ENCODE measurements at places on chromosomes 3 and 15. TPM values are rescaled to one million over a fixed set of nuclear protein-coding genes. Genes with fewer than 3 reads are reported as not detected.

PLEKHO2 gene
- 53.8 TPM for total RNA-seq

GRCh38 chr3:141412087-141412935 lies 44.0 kb downstream of the ZBTB38 start:
- DNase-seq: no peak

DNA sequence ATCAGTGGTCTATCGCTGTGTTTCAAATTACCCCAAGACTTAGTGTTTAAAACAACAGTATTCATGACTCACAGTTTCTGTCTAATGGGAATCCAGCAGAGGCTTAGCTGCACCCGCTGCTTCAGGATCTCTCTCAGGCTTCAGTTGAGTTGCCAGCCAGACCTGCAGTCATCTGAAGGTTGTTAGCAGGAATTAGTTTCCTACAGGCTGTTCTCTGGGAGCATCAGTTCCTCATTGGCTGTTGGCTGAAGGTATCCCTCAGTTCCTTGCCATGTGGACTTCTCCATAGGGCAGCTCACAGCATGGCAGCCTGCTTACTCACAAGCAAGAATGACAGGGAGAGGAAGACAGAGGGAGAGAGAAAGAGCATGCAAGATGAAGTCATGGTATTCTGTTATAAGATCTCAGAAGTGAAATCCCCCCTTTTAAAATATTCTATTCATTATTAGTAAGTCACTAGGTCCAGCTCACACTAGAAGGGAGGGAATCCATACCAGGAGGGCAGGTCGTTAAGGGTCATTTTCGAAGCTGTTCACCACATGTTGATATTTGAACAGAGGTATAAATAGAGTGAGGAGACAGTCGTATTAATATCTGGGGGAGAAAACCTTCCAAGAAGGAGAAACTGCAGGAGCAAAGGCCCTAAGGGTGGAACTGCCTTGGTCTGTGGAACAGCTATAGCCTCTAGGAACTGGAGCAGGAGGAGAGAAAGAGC lies 473.9 kb upstream of the PPP2R3A start:
- no peak for DNase-seq

DNA sequence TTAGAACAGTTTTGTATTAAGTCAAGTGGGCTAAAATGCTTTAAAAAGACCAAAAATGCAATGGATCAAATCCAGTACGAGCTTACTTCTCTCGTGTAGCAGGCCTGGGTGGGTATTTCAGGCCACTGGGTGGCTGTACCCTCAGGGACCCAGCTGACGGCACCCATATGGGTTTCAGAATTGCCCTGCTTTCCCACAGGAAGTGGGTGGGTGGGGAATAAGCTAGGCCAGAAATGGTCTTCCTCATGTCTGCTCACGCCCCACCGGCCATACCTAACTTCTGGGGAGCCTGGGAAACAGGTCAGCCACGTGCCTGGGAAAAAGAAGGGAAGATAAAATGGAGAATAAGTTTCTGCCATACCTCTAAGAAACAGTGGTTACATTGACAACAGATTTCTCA lies 20.3 kb downstream of the GPR160 start:
- DNase-seq: no peak

ATP13A5 gene
- not detected for total RNA-seq

DNA sequence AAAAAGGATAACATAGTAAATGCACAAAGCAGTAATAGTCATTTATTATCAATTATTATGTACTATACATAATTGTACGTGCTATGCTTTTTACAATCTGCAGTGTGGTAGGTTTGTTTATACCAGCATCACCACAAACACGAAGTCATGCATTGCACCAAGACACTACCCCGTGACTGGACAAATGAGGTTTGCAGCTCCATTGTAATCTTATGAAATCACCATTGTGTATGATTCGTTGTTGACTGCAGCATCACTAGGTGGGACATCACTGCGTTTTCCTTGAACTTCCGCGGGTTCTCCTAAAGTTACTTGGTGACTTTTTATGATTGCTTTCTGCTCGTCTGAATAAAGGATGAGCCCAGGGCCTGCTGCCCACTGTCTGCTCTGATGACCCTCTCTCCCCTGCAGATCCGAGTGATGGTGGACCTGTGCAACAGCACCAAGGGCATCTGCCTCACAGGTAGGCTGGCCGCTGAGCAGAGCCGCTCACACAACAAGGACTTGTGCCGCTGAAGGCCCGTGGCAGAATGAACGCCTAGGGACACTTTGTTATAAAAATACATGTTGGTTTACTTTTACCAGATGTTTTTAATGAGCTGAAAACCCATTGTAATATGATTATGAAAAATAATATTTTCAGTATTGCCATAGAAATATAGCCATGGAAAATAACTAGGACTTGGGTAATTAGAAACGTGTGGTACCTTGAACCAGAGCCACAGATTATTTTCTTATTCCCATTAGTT lies 35.8 kb downstream of the GLDN start:
- no peak for DNase-seq

C3orf85 gene
- not detected for total RNA-seq

DNA sequence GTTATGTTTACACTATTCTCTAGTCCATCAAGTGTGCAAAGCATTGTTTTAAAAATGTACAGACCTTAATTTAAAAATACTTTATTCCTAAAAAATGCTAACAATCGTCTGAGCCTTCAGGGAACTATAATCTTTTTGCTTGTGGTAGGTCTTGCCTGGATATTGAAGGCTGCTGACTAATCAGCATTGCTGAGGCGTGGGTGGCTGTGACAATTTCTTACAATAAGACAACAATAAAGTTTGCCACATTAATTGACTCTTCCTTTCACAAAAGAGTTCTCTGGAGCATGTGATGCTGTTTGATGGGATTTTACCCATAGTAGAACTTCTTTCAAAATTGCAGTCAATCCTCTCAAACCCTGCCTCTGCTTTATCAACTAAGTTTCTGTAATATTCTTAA lies 384.0 kb upstream of the TGFBR2 start:
- no peak for DNase-seq
